ENCODE measurements at places on chromosomes 6 and 20. TPM values are rescaled to one million over a fixed set of nuclear protein-coding genes. Genes with fewer than 3 reads are reported as not detected.

DNA sequence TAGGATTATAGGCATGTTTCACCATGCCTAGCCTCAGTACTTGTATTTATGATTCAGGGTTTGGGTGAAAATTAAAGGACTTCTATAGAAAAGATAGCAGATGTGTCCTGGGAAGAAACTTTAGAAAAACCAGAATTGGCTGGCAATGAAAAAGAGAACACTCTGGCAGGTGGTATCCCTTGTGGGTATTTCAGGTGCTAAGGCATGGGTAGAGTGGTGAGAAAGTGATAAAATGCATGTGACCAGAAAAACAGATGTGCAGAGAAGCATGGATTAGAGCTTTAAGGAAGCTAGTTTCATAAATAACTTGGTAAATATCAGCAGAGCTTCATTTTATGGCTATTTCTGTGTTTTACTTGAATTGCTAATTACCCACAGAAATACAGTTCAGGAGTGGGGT, 622.2 kb downstream of the DOK5 start:
- H3K4me3 ChIP-seq = no peak overlapping the region
- no peaks in the 10 kb centered on the region for H3K36me3 ChIP-seq

- H3K36me3 ChIP-seq = peaks cover 12% of the 10 kb centered on the region
- no peaks in the 10 kb centered on the region for H3K4me1 ChIP-seq
- H3K27ac ChIP-seq = no peak overlapping the region
- H3K4me3 ChIP-seq = no peak overlapping the region
- DNase-seq = peak; percentile 60
Measured at GRCh38 chr20:38418509-38419204, 16.5 kb downstream of the SNHG17 start.

DNA sequence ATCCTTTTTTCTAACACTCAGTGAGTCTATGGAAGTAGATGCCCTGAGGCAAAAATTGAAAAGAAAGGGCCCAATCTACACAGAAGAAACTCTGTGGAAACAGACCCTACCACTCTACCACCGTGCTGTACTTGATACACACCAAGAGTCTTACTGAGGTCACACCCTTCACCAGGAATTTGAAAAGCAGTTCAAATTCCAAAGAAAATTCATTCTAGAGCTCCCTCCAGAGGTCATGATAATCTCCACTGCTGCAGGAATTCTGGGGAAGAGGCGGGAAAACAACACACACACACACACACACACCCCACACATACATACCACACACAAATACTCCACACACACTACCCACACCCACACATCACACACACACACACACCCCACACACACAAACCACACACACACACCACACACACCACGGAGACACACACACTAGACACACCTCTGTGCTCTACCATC, 336.8 kb downstream of the HDGFL1 start:
- H3K4me1 ChIP-seq = peaks cover 28% of the 10 kb centered on the region
- H3K27ac ChIP-seq = no peak overlapping the region
- no peaks in the 10 kb centered on the region for H3K36me3 ChIP-seq
- H3K4me3 ChIP-seq = no peak overlapping the region
- DNase-seq = no peak

- DNase-seq = no peak
- H3K4me1 ChIP-seq = no peaks in the 10 kb centered on the region
- H3K27me3 ChIP-seq = no peaks in the 10 kb centered on the region
Measured at GRCh38 chr20:9143926-9144325, 75.0 kb downstream of the PLCB4 start.

RAMACL gene
- total RNA-seq = 0.66 TPM

PROKR2 gene
- not detected for total RNA-seq

DNA sequence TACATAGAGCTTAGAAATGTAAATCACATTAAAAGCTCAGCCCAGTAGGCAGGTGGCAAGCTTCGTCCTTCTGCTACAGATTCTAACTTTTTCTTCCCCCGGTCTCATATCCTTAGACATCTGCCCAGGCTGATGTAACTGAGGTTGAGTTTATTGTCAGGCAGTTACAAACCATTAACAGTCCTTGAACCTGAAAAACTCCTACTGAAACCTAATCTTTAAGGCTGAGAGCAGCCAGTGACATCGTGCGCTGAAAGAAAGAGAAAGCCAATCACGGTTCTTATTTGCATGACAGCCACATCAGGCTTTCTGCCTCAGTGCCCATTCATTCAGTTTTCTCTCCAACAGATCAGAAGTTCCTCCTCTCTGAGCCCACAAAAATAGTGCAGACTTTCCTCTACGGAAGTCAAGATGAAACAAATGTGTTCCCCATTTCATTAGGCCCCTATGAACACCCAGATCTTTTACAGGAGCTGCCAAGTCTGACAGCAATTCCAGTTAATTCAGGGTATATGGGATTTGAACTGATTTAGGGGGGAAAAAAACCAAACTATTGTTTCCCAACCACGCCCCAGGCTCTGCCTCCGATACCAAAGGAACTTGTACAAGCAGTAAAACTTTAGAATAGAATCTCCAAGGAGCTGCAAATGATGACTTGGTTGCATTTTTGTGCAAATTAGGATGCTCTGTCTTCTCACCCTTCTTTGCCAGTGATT, at the start of gene NHSL1:
Gene NHSL1 (minus strand): TSS at position 192 of the 716 bp plus-strand sequence. CDS start 204 bp downstream, outside the sequence.
- H3K36me3 ChIP-seq = no peaks in the 10 kb centered on the region
- H3K27ac ChIP-seq = no peak within 1 kb of the TSS
- no peak for DNase-seq

C20orf202 gene
- total RNA-seq = not detected

DACT2 gene
- 0.68 TPM for total RNA-seq

SIRT5 gene
- total RNA-seq = 10.0 TPM

C6orf132 gene
- 3.3 TPM for total RNA-seq

DPPA5 gene
- total RNA-seq = not detected

DNA sequence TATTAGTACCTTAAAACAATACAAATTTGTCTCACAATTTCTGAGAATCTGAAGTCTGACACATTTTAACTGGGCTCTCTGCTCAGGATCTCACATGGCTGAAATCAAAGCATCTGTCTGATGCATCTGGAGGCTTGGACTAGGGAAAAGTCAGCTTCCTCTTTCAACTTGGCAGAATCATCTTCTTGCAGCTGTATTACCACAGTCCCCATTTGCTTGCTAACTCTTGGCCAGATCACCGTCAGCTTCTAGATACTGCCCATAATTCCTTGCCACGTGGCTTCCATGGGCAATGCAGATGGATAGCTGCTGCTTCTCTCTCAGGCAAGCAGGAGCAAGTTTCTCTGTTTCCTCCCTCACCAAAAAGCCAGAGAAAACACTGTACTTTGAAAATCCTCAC, 1106.4 kb upstream of the CITED2 start:
- no peak overlapping the region for H3K27ac ChIP-seq
- no peak overlapping the region for H3K4me3 ChIP-seq
- H3K36me3 ChIP-seq = no peaks in the 10 kb centered on the region
- no peaks in the 10 kb centered on the region for H3K4me1 ChIP-seq
- no peaks in the 10 kb centered on the region for H3K27me3 ChIP-seq

C6orf58 gene
- total RNA-seq = not detected

DNA sequence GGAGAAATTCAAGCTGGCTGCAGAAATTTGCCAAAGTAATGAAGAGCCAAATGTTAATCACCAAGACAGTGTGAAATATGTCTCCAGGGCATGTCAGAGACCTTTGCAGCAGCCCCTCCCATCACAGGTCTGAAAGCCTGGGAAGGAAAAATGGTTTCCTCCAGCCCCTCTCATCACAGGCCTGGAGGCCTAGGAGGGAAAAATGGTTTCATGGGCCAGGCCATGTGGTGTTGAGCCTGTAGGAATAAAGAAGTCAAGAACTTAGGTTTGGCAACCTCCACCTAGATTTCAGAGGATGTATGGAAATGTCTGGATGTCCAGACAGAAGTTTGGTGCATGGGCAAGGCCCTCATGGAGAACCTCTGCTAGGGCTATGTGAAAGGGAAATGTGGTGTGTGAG, 185.0 kb downstream of the SLC35F1 start:
- H3K4me1 ChIP-seq = no peaks in the 10 kb centered on the region
- H3K27me3 ChIP-seq = no peaks in the 10 kb centered on the region
- no peak overlapping the region for H3K4me3 ChIP-seq
- H3K36me3 ChIP-seq = no peaks in the 10 kb centered on the region

- no peaks in the 10 kb centered on the region for H3K4me1 ChIP-seq
- no peak overlapping the region for H3K27ac ChIP-seq
- no peaks in the 10 kb centered on the region for H3K27me3 ChIP-seq
- H3K4me3 ChIP-seq = no peak overlapping the region
Measured at GRCh38 chr6:131640100-131640499, 3.0 kb downstream of the ENPP3 start.

ATG5 gene
- total RNA-seq = 42.4 TPM

DNA sequence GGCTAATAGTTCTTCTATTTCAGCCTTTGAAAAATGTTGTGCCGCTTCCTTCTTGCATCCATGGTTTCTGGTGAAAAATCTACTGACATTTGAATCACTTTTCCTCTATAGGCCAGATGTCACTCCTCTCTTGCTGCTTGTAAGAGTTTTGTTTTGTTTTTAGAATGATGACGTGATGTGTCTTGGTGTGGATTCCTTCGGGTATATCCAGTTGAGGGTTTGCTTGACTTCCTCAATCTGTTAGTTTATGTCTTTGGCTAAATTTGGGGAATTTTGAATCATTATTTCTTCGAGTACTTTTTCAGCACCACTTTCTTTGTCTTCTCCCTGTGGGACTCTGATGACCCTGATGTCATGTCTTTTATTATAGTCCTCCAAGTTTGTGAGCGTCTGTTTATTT, 175.5 kb downstream of the MYLK4 start:
- no peaks in the 10 kb centered on the region for H3K4me1 ChIP-seq
- H3K27ac ChIP-seq = no peak overlapping the region

- DNase-seq = no peak
- peaks cover 6% of the 10 kb centered on the region for H3K4me1 ChIP-seq
- H3K27me3 ChIP-seq = no peaks in the 10 kb centered on the region
- H3K27ac ChIP-seq = no peak overlapping the region
- H3K36me3 ChIP-seq = no peaks in the 10 kb centered on the region
Measured at GRCh38 chr6:3052481-3053230, 15.6 kb upstream of the RIPK1 start.

GRCh38 chr20:52104546-52105441, 86.8 kb downstream of the ZFP64 start:
- DNase-seq = peak; percentile 68
- peaks cover 19% of the 10 kb centered on the region for H3K27me3 ChIP-seq
- H3K36me3 ChIP-seq = no peaks in the 10 kb centered on the region
- H3K4me3 ChIP-seq = peak overlapping the region; percentile 49
- H3K27ac ChIP-seq = no peak overlapping the region
